Epithelial cell of esophagus (primary cell): ENCODE measurements at places on chromosomes 1 and 21.

DNA sequence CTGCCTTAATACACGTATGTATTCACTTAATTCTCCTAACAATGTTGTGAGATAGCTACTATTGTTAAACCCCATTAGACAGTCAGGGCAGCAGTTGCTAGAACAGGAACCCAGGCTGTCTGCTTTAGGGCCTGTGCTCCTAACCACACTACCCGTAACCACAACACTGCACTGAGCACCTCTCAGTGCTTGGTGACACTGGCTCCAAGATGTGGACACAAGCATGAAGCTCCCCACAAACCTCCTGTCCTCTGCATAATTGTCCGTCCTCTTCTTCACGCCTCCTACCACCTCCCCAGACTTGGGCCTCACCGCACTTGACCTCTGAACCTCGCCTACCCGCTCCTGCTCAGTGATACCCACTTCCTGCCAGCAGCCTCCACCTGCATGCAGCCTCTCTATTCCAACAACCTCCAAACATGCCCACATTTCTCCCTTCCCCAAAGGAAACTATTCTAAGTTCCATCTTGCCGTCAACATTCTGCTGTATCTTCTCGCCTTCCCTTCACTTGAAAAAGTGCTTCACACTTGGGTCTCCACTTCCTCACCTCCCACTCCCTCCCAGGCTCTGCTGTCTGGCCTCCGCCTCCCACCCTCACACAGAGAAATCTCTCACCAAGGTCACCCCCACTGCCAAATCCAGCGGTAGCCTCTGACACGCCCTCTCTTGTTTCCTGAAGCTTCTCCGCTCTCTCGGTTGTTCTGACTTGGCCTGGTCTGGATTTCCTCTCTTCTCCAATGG, 14.6 kb upstream of the AHDC1 start:
- DNase-seq = no peak

- no peak for DNase-seq
Measured at GRCh38 chr1:166129006-166129405, 37.8 kb downstream of the FAM78B start.

DNA sequence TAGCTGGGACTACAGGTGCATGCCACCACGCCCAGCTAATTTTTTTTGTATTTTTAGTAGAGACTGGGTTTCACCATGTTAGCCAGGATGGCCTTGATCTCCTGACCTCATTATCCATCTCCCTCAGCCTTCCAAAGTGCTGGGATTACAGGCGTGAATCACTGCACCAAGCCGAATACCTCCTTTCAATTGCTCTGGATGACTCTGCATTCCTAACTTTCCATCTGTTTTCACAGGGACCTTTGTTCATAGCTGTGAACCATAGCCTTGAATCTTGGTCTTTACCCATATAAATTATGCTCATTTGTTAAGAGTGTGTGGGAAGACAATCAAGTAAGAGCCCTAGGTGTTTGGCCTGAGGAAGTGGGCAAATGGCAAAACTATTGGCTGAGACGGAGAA, 422.7 kb downstream of the DISC1 start:
- no peak for DNase-seq

GRCh38 chr21:37742115-37742514, 174.1 kb downstream of the KCNJ6 start:
- DNase-seq = no peak

GRCh38 chr1:118300808-118301207, 115.8 kb upstream of the SPAG17 start:
- DNase-seq = no peak
